ENCODE measurements at places on chromosomes 5 and 9.

DNA sequence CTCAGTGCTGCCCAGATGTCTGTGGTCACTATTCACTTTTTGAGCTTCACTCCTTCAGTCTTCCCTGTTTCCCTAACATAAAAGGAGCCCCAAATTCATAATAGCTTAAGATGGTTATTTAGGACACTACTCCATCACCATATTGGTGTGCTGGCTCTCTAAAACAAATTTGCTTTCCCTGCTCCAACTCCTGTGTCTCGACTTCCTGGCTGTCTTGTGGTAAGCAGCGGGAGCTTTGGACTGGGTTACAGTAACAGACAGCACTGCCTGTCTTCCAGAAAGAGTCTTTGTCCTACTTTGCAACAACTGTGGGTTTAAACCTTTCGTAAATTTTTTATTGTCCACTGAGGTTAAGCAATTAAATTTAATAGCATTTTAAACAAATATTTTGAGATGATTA is 389.4 kb downstream of the CDH9 start:
- peak; percentile 15 for DNase-seq

GRCh38 chr9:14136646-14137370 is 177.1 kb downstream of the NFIB start:
- DNase-seq: peak; percentile 60

- DNase-seq: no peak
These were observed 501.6 kb downstream of the IRX1 start for GRCh38 chr5:4097199-4097598.

DNA sequence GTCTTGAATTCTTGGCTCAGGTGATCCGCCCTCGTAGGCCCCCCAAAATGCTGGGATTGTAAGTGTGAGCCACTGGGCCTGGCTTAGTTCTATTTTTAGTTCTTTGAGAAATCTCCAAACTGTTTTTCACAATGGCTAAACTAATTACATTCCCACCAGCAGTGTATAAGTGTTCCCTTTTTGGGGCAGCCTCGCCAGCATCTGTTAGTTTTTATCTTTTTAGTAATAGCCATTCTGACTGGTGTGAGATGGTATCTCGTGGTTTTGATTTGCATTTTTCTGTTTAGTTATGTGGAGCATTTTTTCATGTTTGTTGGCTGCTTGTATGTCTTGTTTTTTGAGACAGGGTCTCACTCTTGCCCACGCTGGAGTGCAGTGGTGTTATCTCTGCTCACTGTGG is 28.2 kb downstream of the CNOT6 start:
- no peak for DNase-seq

DNA sequence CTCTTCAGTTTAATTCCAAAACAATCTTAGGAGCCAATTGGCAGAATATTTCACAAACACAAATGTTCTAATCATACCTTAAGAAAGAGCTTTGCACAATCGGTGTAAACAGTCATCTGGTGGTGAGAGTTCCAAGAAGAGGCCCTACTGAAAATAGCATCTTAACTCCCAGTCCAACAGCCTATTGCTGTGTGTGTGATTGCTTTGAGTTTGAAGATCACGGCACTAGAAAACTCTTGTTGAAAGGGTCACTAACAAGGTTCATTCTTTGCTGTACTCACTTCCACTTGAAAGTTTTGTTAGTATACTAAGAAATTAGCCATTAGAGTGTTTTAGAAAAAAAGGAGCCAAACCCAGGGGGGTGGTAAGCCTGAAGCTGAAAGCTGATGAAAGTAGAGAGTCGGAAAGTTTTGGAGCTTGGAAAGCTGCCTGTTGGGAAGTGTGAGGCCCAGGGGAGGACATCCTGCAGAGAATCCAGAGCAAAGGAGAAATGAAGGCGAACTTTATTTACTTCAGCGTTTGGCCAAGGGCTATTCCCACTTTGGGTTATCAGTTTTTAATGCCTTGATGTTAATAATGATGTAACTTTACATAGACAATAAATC is 180.3 kb upstream of the GHR start:
- DNase-seq: no peak

- DNase-seq: no peak
These were observed 196.5 kb upstream of the TBCA start for GRCh38 chr5:77972469-77973252.

GRCh38 chr5:107104040-107104995 is 566.4 kb downstream of the EFNA5 start:
- no peak for DNase-seq

GRCh38 chr5:43312699-43313034 is 545 bp downstream of the HMGCS1 start:
- no peak for DNase-seq

GRCh38 chr9:33750839-33751339 is 44.5 kb upstream of the PRSS3 start:
- peak; percentile 38 for DNase-seq

GRCh38 chr9:477193-477592 is 262.5 kb downstream of the DOCK8 start:
- no peak for DNase-seq

GRCh38 chr5:81288021-81288433 is 13.4 kb upstream of the ZCCHC9 start:
- no peak for DNase-seq

DNA sequence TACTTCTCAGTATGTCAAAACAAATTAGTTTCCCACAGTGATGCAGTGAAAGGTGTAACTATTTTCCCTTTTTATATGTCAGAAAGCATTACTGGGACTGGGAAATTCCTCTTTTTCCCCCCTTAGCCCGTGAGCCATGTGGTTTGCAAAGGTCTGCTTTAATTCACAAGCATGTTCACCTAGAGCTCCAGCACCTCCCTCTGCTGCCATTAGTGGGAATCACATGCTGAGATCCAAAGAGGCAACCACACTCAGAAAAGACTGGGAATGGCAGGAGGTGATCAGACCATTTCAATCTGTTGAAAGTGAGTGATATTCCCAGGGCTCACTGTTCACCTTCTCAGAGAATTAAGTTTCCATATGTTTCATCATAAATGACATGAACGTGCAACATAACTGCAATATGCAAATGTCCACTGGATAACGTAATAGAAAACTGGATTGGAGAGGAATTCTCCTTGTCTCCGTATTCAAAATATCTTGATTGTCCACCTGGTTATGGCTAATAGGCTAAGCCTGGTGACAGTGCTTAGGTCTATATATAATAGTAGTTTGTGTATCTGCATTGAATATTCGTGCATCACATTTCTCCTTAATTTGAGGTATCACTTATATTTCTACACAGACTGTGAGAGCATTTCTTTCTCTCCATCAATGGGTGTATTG is 703.5 kb upstream of the WWC1 start:
- DNase-seq: peak; percentile 4

DNA sequence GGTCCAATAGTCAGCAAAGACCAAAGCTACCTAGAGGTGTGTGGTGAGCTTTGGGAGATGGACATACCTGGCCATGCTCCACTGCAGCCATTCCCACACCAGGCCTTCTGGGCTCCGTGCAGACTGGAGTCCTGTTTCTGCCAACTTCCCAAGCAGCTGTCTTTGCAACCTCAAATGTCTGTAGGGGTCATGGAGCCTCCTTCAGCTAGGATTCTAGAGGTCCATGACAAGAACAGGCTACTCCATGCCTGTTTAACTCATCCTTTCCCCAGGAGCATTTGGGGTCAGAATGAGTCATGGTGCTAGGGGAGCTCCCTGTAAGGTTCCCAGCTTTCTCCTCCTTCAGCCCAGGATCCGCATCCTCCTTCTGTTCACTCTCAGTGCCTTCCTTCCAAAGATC is 17.1 kb downstream of the VPS13A start:
- DNase-seq: no peak

DNA sequence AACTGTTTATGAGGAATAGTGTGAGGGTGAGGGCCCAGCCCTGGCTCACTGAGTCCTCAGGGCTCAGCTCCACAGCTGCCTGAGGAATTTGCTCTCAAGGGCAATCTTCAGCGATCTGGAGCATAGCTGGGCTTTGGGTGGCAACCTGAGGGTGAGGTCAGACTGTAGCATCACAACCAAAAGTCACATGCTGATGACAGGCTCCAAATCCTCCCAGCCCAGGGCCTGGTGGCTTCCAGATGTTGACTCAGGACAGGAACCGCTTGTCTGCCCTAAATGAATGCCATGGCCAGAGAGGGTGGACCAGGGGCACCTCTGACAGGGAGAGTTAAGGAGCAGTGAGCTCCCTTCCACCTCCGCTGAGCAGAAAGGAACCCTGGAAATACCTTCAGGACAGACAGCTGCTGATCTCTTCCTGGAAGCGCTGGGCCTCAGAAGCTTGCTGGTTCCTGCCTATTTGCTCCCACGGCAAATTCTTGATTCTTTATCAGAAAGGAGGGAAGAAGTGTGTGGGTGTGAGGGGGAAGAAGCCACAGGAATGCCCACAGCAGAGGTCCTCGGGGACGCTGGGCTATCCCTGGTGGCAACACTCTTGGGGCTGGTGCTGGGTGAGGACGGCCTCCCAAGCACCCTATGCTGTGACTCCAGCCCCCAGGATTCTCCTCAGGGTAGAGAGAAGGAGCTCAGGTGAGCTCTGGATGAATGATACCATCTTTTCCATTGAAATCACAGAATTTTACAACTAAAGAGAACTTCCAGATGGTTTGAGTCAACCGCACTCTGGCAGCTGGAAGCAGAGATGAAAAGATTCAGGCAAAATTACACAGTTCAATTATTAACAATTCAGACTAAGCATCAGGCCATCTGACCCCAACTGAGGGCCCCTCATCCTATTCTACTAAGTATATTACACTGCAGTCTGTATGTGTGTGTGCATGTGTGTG is 13.8 kb upstream of the CTSL start:
- DNase-seq: no peak

GRCh38 chr5:101288633-101289032 is 385.6 kb upstream of the ST8SIA4 start:
- no peak for DNase-seq

DNA sequence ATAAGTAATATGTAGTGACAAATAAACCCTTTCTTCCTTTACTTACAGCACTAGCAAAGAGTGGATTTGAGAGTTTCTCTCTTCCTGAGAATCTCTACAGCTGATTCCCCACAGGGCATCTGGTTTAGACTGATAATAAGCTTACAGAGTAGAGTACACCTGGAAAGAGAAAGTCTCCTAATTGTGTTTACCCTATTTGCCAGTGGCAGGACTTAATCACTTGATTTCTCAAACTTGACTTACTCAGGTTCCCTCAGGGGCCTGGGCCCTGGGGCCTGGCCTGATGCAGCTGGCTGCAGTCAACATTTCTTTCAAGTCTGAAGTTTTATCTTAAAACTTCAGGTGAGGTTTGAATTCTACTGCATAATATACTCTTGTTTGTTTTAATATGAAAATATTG is 38.0 kb upstream of the UBTD2 start:
- DNase-seq: peak; percentile 79

DNA sequence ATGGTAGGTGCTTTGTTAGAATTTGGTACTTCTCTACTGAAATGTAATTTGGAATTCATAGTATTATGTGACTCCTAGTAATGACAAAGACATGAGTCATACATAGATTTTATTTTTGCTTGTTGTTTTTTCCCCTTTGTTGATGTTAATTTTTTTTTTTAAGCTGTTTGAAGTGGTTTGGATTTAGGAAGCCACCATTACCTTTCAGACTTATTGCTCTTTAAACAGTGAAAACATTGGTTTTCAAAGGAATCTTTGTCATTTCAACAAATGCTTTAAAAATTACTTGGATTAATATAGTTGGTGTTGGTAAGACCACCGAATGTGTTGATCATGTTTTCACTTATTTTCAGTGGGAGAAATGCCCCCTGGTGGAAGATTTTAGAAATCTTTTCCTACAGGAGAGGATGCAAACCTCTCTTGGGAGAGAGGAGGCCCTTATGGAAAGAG is 170.1 kb upstream of the PITX1 start:
- peak; percentile 14 for DNase-seq

DNA sequence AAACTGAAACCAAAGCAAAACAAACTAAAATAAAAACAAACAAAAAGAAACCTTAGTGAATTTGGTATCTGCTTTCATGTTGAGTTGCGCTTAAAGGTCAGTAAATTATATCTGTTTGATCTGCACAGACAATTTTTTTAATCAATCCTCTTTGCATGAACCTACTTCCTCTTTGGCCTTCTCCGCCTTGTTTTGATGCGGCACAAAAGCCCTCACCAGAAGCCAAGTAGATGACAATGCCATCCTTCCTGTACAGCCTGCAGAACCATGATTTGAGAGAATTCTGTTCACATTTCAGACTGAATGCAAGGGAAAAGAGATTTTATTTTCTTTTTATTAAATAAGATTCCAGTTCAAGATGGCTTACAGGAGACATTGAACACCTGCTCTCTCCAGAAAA is 473.6 kb upstream of the FTMT start:
- no peak for DNase-seq

GRCh38 chr9:91193658-91194391 is 167.9 kb downstream of the AUH start:
- DNase-seq: peak; percentile 81

DNA sequence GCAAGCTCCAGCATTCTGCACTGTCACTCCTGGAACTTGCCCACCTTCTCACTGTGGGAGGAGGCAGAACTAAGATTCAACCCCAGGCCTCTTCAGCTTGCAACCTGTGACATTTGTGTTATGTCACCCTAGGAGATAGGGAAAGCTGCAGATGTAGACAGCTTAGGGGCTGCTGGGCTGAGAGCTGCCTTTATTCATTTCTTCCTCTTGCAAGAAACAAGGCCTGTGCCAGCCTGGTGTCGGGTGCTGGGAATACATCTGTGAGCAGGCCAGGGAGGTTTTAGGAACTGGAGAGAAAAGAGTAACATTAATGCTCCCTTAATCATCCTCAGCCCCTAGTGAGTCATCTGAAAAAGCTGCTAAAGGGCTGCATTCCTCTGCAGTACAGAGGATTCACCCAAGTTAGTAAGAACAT is 101.8 kb downstream of the FGF18 start:
- DNase-seq: no peak

GRCh38 chr5:167945542-167946384 is 345.7 kb upstream of the WWC1 start:
- DNase-seq: no peak

DNA sequence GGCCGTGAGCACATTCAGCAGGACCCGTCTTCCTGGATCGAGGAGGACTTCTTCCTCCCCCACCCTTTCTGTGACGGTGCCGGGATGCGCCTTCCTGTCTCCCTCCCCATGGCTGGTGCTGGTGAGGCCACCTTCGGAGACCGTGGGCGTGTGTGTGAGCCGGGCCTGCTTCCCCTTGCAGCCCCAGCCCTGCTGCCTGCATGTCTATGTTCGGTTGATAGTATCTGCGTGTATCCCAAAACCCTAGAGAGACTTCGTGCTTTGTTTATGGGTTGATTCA is 12.8 kb downstream of the CEP72 start:
- DNase-seq: no peak

DNA sequence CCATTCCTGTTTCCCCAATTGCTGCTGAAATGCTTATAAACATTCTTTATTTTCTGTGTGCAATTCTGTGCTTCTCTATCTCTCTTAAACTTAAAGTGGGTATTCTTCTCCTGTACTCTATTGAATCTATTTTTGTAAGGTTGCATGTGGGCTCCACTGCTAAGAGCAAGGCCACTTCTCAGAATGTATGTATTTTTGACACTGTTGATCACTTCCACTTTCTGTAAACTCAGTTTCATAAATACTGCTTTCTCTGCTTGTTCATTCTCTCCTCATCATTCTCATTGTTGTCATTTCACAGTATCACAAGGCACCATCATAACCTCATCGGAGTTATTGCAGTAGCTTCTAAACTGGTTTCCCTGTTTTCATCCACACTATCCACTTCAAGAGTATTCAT is 483.0 kb upstream of the CDH18 start:
- no peak for DNase-seq

GRCh38 chr9:78288214-78288892 is 8.6 kb upstream of the PSAT1 start:
- peak; percentile 11 for DNase-seq

GRCh38 chr9:71924576-71924975 is 13.1 kb downstream of the C9orf85 start:
- no peak for DNase-seq

Data from NCI-H1417 (cell line).